ENCODE measurements at places on chromosomes 16 and 17.

DNA sequence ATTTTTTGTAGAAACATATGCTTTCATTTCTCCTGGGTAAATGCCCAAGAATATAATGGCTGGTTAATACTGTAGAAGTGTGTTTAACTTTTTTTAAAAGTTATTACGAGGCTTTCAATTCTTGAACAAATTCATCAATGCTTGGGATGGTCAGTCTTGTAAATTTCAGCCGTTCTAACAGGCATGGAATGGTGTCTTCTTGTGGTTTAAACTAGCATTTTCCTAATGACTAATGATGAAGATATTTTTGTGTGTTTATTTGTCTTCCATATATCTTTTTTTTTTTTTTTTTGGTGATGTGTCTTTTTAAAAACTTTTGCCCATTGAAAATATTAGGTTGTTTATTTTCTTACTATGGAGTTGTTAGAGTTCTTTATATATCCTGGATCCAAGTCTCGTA lies 67.1 kb downstream of the MGAT5B start:
- no peak for DNase-seq

DNA sequence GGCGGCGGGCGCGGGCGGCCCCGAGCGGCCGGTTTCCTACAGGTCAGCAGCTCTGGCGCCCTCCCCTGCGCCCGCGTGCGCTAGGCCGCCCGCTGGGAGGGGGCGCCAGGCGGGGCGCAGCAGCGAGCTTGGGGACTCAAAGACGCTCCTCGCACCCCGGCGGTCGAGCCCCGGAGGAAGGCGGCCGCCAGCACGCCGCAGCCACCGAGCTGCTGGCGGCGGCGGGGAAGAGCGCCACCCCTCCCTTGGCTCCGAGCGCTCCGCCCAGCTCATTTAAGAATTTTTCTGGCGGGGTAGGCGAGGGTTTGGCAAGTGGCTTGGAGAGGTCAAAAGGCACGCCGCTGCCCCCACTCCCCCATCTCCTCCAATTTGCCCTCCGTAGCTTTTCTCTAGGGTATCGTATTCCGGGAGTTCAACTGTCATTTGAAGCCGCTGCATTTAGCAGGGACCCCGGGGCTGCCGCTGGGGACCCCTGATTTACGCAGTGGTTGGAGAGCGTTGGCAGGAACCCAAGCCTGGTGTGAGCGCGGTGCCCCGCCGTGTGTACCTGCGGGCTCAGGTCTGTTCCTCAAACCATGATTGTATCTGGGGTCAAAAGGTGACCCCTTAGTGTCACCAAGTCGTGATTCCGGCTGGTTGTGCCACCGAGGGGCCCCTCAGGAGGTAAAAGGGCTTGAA lies 59.5 kb upstream of the GSE1 start:
- no peak for DNase-seq

- DNase-seq, result no peak
Measured at GRCh38 chr17:64024215-64024654, 3.8 kb upstream of the ICAM2 start.

DNA sequence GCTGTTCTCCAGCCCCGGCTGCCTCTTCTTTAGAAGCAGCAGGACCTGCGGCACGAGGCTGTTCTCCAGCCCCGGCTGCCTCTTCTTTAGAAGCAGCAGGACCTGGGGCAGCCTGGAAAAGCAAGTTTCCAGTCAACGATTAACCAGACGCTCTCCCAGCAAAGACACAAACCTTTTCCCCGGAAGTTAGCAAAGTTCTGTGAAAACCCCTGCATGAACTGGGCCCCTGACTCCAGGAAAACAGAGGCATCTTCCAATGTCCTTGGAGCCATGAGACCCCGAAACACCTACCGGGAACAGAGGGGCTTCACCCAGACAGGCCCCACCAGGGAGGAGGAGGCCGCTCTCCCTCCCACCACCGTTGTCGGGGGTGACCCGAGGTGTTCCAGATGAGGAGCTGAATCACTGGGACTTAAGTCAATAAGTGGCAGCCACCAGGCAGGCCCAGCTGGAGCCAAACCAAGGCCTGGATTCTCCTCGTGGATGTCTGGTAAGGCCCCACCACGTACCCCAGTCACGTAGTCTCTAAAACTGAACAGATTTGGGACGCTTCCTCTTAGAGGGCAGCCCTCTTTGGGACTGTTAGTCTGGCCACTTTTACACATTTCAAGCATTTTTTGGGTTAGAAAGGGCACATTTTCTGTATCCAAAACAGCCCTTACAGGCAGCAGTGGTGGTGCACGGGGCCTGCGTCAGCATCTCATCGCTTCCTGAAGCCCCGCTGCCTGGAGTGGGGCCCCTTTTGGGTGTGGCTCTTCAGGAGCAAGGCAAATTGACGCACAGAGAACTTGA lies at the start of gene RPH3AL:
Gene RPH3AL, minus strand, starts transcription at position 387 of the 792 bp plus-strand sequence. CDS start 25,264 bp downstream, outside the sequence.
- no peak for DNase-seq

DNA sequence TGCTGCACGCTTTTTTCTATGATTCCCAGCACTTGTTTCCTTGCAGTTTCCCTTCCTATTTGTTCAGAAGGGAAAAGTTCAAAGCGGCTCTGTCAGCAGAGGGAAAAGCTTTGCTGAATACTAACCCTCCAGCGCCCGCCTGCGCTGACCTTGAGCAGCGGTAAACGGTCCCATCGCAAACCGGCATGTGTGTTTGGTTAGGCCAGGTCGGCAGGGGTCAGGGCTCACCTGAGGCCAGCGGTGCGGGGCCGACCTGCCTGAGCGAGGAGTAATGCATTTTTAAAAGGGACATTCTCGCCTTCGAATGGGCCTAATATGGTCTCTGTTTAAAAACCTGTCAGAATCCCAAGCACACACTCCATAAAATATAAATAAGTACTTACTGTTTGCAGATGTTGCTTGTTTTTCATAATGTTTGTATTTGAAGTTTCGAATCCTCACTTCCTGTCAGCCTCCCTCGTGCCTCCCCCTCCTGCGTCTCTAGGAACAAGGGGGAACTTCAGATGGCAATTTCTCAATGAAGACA lies 110.1 kb downstream of the IRX3 start:
- no peak for DNase-seq

DNA sequence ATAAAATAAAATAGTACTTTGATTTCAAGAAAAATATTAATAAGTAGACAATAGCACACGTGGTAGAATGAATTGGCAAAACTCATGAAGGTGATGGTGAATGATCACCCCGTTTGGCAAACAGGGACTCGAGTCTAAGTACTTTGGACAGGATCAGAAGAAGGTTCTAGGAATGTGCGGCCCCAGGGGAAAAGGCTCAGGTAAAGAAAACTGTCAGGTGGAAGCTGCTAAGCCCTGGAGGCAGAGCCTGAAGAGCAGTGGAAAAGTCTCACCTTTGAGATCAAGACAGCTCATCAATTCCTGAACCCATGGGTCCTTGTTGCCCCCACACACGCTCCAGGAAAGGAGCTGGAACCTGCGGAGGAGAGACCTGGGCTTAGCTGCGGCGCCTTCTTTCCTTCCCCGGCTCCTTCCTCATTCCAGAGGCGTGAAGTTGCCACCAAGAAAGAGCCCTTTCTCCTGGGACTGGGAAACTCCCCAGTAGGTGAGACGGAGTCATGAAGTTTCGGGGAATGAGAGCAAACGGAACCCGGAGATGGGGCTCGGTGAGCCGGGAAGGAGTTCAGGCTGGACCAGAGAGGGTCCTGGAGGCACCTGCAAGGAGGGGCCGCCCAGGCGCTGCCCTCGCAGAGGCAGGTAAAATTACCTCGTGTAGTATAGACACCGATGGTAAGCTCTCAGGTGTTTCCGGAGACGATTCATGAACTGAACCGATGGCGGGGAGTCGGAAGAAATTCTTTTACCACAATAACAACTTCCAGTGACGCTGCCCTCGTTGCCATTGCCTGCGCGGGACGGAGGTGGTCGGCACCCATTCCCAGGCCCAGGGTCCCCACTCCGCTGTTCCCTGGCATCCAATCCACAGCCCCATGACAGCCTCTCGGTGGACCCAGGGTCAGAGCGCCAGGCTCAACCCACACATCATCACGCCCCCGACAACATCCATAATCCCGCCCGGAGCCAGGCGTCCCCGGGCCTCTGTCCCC lies 1.2 kb upstream of the ZMYND15 start:
- DNase-seq, result no peak

DNA sequence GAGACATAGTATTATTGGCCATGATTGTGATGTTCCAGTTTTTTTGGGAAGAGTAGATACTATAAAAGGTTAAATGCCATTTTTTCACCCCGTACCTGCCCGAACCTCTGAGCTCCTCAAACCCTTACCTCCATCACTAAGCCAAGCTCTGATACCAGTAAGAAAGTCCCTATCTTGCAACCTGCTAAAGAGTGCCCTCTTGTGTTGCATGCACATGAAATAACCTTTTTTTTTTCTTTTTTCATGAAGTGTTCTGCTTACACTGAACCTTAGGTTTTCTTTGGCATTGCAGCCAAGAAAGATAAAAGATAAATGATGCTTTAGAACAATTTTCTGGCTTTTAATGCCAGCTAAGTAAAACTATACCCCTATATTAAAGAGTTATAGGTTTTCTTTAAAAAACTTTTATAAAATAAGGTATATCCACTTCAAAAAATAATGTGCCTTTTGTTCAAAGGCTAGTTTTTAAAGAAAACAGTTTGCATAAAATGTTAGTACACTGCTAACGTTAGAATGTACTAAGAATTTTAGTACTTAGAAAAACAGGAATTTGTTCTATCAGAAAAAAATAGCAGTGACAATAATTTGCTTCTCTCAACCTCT lies 295.3 kb upstream of the PMFBP1 start:
- DNase-seq, result no peak

DNA sequence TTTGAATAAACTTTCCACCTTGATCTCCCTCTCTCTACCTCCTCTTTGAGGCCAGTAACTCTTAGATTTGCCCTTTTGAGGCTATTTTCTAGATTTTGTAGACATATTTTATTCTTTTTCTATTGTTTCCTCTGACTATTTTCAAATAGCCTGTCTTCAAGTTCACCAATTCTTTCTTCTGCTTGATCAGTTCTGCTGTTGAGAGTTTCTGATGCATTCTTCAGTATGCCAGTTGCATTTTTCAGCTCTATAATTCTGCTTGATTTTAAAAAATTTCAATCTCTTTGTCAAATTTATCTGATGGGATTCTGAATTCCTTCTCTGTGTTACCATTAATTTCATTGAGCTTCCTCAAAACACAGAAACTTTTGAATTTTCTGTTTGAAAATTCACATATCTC lies 257.5 kb downstream of the HAPSTR1 start:
- no peak for DNase-seq

GRCh38 chr17:78676412-78677302 lies 99.5 kb upstream of the DNAH17 start:
- no peak for DNase-seq

DNA sequence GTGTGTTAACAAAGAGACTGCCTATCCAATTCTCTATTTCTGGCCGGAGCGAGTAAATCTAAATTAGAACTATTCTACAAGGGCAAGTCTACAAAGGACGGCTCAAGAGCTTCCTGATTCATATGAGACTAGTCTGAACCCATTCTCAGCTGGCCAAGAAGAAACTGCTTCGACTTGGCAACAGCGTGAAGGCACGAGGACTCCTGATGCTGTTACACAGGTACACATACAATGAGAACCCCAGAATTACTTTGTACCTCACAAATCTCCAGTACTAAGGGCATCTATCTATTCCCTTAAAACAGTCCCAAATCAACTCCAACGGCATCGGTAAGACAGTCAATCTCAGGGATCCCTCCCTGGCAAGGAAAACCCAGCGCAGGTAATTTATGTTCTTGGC lies 1.5 kb downstream of the CRK start:
- no peak for DNase-seq

GRCh38 chr16:50681021-50681885 lies at the start of gene SNX20:
Gene SNX20 (minus strand): TSS chr16:50681312. CDS start chr16:50677526, 3,786 bp downstream.
- DNase-seq, result no peak

- DNase-seq, result no peak
Measured at GRCh38 chr16:4698321-4699045, 5.1 kb downstream of the NUDT16L1 start.

DNA sequence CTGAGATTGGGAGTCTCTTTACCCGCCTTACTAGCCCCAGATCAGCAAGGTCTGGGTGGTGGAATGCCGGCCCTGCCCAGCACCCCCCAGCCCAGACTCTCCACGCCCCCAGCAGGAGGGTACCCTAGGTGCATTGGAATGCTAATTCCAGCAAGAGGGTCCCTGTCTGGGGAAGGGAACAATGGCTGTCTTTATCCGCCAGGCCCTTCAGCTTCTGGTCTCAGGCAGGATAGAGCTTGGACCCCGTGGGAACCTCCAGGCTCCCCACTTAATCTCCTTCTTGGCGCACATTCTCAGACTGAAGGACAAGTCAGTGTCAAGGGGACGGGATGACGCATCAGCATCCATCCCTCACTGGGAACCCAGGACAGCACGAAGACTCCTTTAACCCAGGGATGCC lies 85.1 kb downstream of the LITAF start:
- no peak for DNase-seq

GRCh38 chr17:7136266-7136877 lies 21.8 kb upstream of the ASGR2 start:
- DNase-seq, result peak; percentile 49

- DNase-seq, result no peak
Measured at GRCh38 chr17:74712301-74712700, 422 bp downstream of the CD300LF start.

GRCh38 chr17:48307255-48307654 lies 122.8 kb downstream of the SKAP1 start:
- no peak for DNase-seq

Measured in NCI-H1048 (cell line).